LoVo (cell line): ENCODE measurements at places on chromosomes 13 and 19.

DNA sequence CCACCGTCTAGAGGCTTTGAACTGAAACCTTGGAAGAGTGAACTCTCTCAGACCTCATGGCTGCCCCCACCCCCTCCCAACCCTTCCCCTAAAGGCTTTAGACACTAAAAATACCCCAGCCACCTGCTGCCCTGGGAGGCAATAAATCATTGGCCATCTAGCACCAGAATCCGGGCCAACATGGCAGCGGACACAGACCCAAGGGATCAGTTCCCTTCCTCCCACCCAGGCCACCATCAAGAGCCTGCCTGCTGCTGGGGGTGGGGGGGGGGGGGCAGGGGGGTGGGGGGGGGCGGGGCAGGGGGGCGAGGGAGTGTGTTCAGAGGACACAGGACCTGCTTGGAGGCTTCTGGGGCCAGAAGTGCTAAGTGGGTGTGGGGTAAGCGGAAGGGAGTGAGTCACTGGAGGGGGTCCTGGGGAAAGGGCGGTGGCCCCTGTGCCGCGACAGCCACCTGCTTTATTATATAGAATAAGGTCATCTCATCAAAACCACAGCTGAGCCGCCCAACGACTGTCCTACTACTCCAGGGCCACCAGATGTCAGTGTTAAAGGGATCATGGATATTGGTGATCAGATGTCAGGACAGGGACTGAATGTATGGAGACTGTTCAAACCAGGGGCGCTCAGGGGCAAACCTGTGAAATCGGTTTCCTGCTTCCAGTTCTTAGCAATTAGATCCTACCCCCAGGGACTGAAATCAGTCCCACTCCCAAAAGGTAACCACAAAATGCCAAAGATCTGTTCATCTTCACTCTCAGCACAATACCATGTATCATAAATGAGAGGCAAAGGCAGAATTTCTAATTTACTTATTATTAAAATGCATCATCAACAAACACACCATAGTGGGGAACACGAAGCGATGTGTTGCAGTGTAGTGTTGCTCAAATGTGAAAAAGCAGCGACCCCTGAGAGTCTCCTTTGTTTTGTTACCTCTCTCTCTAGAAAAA lies 24.3 kb downstream of the ARL11 start:
- peak; percentile 52 for DNase-seq

DNA sequence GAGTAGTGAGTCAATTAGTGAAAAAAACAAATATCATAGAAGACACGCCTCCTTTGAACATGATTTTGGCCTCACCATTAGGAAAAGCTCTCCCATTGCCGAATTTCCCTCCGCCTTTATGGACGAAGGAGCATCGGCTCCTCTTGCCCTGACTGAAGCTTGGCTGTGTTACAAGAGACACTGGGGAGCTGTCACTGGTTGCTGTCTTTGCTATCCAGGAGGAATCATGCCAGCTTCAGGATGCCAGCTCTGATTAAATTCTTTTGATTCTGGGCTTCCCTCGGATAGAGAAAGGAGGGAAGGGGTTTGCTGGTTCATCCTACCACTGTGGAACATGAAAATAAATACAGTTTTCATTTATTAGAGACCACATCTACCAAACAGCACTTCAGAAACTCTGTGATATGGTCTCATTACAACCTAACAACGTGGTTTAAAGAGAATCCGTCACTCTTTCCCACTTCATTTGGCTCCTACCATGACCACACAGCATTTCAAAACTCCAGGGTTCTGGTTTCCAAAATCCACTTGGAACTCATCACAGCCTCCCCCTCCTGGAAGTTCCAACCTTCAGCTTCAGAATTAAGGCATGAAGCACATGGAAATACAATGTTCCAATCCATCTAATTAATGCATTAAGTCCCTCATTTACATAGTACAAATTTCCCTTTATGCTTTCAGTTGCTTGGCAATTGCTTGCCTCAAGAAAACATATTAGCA lies 446.0 kb downstream of the EFNB2 start:
- no peak for DNase-seq

DNA sequence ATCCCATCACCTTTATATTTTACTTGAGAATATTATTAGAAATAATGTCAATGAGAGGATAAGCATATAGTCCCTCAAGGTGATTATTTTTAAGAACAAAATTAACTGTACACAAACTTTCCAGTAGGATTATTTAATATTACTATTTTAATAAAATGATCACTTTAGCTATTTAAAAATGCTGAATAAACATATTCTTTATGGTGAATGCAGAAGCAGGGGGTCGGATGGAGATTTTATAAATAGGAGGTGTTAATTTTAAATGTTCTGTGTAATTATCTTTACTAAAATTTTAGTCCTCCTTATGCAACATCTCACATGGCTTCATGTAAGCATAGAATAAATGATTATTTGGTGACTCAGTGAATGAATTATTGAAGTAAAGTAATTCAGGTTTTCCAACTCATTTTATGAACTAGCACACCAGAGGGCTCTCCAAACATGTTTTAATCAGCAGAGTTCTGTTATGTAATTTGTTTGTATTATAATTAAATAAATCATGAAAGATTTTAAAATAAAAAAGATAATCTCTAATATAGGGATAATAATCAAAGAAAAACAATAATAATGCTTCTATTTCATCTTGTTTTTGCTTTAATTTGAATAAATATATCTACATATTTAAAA lies 1635.2 kb downstream of the EFNB2 start:
- no peak for DNase-seq

GRCh38 chr19:9043524-9043923 lies 33.3 kb upstream of the MUC16 start:
- no peak for DNase-seq

GRCh38 chr19:17311455-17312188 lies 2.3 kb downstream of the DDA1 start:
- DNase-seq, result no peak

- DNase-seq, result no peak
Measured at GRCh38 chr13:85013006-85013405, 786.2 kb downstream of the SLITRK6 start.

DNA sequence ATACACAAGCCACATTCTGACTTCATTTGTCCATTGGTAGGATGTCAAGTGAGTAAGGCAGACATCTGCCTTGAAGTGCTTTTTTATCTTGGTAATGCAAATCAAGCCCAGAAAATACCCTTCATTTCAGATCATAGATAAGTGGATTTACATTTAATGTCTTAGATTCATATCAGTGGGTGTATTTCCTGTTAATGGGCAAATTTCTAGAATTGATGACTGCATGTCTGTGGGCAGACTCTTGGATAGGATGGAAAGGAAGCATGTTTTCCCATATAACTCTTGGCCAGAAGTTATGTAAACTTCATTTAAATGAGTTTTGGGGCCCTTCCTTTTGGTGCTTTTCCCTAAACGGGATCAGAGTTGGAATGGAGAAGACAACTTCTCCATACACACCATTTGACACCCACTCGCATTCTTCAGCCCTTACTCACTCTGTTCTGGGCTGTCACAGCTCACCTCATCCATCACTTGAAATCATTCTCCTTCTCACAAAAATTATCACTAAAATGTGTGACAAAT lies 154.6 kb downstream of the FLT1 start:
- no peak for DNase-seq

GRCh38 chr13:21364357-21364756 lies 94.7 kb downstream of the ZDHHC20 start:
- DNase-seq, result no peak

- peak; percentile 87 for DNase-seq
Measured at GRCh38 chr19:6516659-6517291, 14.1 kb upstream of the TNFSF9 start.

DNA sequence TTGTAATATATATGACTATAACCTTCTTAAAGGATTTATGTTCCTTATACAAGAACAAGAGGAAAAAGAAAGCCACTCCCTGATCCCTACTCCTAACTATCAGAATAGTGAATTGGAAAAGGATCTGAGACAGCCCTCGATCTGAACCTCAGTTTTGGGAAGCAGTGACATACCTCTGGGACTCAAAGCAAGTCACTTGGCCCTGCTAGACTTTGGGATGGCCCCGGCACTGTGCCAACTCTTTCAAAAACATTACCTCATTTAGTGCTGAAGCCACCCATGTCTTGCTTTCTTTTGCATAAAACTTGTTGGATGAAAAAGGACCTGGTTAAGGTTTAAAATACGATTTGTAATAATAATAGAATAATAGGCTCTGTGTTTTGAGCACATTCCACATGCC lies 447.3 kb downstream of the FGF9 start:
- DNase-seq, result no peak
